ENCODE measurements at places on chromosomes 2 and 18.

DNA sequence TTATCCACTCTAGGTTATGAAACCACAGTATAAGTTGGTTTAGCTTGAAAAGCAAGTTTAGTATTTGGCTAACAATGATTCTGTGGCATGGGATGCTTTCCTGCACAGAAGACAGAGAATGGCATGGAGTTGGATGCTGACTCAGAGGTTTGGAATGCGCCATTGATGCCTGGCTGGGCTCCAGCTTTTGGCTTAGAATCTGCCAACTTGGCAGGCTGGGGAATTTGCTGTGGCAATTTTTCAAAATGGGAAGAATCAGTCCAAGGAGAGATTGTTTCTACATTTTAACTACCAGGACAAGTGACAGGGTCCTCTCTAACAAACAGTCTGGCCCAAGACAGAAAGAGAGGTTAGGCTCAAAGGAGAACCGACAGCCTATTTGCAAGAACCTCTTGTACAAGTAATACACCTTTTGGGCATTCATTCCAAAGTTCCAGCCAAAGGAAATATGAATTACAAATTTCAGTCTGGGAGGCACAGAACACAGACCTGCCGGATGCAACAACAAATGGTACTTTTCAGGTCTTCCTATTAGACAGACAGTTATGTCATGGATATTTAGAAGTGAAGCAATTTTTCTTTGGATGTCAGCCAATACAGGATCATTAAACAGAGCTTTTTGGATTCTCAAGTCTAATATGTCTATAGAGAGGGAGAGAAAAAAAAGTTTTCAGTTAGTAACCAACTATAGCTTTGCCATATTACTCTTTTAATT, 1027.7 kb downstream of the TMEM182 start:
- no peak for DNase-seq

DNA sequence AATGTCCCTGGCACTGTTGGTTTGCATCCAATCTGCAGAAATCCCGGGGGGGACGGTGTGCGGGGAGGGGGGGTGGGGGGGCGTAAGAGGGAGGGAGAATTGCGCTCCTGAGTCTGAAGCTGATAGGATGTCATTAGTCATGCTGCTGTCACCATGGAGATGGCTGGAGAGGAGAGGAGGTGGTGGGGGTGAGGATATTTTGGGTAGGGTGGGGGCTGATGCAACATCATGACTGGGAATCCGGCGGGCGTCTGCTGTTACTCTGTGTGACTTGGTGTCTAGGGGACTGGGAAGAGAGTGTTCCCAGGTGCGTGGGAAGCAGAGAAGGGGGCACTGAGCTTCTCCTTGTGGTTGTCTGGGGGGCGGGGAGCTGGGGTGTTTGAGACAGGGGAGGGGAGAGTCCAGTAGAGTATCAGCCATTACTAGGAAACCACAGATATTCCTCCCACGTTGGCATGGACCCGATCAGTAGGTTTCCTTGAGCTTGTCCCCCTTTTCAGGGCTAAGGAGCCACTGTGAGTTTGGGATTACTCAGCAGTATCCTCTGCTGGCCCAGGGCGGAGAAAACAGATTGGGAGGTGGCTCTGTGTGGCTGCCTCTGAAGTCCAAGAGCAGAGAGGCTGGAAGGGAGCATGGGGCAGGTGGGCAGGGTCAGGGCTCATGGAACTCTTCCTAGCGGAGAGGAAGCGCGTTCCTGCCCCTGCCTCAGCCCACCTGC, 18.9 kb downstream of the TET3 start:
- no peak for DNase-seq

DNA sequence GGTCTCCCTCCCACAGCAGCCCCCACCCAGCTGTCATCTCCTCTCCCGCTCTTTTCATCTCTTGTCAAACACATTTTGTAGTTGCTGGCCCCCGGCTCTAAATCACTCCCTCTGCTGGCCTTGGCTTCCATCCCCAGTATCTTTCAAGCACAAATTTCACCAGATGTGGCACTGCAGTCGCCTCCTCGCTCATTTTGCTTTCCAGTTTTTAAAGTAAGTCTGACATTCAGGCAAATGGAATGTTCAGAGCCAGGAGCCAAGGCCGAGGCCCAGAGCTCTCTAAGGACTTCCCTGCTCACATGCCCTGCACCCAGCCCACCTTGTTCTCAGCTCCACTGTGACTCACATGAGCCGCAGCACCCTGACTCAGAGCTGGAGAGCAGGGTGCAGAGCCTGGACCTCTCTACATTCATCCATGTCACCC, 158.4 kb downstream of the GALNT14 start:
- no peak for DNase-seq

DNA sequence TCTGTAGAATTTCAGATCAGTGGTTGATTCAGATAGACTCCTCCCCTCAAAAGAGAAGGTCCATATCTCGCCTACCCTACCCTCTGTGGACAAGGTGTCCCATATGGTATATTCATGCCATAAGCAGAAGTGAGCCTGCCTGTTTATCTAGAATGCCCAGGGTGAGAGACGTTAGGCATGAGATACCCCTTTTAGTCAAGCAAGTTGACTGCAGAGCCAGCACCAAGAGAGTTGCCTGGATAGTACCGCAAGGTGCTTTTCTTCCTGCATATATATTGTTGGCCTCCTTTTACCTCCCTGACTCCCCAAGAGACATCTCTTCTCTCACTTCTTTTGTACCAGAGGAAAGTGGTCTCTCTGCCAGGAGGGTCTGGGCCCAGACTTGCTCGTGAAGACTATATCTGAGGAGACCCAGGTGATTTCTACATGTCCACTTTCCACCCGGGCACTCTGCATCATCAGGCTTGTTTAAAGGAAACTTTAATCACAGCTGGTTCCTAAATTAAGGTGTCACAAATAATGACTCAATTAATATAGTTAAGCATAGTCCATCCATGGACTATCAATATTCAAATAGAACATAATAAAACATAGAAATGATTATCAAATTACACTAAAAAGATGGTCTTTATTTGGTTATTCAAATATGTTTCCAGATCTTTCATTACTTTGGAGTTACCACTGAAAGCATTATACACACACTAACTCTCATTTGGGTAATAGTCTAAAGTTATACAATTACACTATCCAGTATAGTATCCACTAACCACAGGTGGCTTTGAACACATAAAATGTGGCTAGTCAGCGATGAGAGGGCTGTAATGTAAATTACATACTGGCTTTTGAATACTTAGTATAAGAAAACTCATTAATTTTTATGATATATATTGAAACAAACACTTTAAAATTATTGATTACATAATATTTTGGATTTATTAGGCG, 4.1 kb downstream of the ITGA4 start:
- DNase-seq = no peak

- no peak for DNase-seq
Observed at GRCh38 chr2:52000151-52000855, 968.4 kb upstream of the NRXN1 start.

- no peak for DNase-seq
Observed at GRCh38 chr2:231159306-231159705, 34.5 kb upstream of the HTR2B start.

- no peak for DNase-seq
Observed at GRCh38 chr2:159890551-159891266, 92.7 kb upstream of the CD302 start.

DNA sequence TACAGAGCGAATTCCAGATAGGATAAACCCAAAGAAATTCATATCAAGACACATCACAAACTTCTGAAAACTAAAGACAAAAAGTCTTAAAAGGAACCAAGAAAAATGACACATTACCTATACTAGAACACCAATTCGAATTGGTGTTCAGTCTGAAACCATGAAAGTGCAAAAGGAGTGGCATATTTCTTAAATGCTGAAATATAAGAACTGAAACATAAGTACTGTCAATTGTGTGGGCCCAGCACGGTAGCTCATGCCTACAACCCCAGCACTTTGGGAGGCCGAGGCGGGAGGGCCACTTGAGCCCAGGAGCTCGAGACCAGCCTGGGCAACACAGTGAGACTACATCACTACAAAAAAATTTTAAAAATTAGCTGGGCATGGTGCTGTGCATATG, 43.4 kb downstream of the TMEM131 start:
- no peak for DNase-seq

GRCh38 chr18:79046522-79046921, 22.7 kb upstream of the ATP9B start:
- DNase-seq = no peak

- no peak for DNase-seq
Observed at GRCh38 chr2:150997702-150998440, 263.8 kb downstream of the RBM43 start.

DNA sequence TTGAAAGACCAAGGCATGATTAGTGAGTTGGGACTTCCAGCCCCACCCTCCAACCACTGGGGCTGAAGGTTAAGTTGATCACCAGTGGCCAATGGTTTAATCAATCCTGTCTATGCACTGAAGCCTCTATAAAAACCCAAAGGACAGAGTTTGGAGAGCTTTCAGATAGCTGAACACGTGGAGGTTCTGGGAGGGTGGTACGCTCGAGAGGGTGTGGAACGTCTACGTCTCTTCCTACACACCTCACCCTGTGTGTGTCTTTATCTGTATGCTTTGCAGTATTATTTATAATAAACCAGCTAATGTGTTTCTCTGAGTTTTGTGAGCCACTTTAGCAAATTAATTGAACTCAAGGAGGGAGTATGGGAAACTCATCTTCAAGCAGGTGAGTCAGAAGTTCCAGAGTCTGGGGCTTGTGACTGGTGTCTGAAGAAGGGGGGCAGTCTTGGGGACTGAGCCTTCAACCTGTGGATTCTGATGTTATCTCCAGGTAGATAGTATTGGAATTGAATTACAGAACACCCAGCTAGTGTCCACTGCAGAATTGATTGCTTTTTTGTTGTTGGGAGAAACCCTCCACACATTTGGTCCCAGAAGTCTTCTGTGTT, 20.3 kb downstream of the ACTR3 start:
- no peak for DNase-seq

DNA sequence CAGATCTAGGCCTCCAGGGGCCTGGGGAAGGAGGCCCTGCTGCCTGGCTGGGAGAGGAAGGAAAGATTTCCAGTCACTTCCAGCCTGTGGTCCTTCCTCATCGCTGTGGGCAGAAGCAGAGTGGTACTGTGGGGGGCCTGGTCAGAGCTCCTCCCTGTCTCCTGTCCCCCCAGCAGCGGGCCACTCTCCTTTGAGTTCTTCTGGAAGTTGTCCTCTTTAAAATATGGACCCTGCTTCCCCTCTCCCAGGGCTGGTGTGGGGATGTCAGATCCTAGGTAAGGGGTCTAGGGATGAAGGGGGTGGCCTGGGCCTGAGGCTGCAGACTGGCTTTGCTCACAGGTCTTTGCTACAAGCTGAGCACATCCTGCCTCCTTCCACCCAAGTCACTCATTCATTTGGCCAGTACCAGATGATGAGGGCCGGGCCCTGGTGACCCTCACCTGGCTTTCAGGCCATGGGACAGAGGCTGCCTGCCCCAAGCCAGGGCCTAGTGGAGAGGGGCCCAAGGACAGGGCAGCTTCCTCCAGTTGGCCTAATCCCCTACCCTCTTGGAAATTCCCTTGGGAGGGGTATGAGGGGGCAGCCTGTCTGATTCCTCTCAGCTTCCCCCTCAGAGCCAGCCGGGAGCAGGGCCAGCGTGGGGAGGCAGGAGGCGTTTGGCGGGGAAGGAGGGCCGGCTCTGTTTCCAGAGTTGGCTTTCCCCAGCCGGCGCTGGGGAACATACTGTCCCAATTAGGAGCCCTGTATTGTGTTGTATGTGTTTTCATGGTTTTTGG, 231.9 kb downstream of the DYSF start:
- DNase-seq = no peak

GRCh38 chr2:224190234-224190935, 151.3 kb upstream of the SERPINE2 start:
- DNase-seq = no peak

DNA sequence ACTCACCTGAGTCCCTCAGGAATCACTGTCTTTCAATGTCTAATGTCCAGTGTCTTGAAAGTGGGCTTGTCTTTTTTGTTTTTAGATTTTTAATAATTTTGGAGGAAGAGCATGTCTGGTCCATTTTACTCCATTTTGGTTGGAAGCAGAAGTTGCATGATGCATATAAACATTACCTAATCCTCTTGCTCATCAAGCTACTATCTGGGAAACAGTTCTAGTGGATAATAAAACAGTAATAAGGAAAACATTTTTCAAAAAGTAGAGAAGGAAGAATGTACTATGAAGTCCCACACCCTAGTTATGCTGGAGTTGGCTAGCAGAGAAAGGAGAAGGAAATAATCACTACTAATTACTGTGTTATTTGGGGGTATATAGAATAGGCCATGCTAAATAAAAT, 263.7 kb downstream of the ETAA1 start:
- no peak for DNase-seq

DNA sequence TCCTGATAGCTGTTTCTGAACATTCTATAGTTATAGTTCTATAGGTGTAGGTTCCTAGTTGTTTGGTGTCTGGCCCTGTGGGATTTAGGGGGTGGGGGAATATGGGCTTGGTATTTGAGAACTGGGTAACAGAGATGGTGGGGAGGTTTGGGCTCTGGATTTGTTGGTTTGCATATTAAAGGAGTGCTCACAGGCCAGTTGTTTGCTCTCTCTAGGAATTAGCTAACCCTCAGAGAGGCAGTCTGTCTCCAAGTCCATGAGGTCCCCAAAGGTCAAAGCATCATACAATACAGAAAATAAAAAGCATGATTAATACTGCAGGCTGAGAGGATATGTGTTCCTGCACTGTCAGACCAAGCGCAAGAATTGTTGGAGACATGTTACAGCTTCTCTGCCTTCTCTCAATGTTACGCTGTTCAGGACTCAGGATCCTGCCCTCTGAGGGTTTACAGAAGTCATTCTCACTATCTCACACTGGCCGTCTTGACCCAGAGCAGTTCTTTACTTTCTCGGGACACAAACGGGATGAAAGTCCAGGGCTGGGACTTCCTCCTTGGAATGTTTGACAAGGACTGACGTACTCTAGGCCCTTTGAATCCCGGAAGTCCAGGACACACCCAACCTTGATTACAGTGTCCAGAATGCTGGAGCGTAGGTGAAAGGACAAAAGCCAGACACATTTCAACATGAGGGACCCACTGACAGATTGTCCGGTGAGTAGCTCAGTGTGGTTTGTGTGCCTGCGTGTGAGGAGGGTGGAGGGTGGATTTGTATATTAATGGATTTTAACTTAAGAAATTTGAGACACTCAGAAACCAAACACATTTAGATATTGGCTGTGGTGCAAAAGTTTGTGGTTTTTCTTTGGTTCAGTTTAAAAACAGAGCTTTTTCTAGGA, at the start of gene NOSTRIN:
Gene NOSTRIN (plus strand): TSS at position 677 of the 898 bp plus-strand sequence. CDS start 10 bp downstream, at position 687.
- DNase-seq = no peak

- no peak for DNase-seq
Observed at GRCh38 chr18:1653873-1654272, 749.2 kb downstream of the ADCYAP1 start.

DNA sequence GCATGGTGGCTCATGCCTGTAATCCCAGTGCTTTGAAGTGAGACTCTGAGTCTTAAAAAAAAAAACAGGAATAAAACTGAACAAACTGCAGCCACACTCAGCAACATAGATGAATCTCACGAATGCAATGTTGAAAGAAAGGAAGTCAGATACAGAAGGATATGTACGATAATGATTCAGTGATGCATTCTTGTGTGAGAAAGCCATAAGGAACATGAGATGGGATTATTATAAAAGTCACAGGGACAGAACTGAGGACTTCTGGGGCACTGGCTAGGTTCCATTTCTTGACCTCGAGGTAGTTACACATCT, 56.9 kb upstream of the SMAD2 start:
- DNase-seq = no peak

- DNase-seq = no peak
Observed at GRCh38 chr18:41659438-41660130, 295.4 kb upstream of the PIK3C3 start.

GRCh38 chr2:109563288-109563687, 50.5 kb downstream of the SEPTIN10 start:
- DNase-seq = no peak
